ENCODE measurements at places on chromosomes 4 and X.

DNA sequence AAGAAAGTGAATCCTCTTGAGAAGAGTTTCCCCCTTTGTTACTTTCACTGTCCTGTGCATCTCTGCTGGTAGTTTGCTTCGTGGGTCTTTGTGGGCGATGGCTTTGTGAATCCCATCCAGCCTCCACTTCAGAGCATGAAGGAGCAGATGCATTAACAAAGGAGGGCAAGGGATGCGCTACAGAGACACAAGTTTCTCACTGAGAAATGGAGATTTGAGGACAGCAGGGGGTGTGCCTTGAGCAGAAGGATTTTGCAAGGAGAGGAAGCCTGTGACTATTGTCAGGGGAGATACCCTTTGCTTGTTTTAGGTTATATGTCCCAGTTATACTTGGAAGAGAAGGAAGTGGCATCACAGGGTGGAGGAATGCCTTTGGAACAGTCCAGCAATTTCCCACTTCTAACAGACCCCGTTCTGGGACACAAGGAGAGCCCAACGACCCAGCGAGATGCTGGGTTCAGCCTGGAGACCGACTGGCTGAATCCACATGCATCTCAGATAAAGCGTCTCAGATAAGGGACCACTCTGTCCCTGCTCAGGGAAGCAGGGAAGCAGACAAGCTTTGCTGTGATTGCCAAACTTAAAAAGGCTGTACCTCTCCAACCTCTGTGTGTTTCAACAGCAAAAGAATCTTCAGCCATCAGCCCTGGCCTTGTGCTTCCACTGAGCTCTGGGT is 314.6 kb upstream of the GATB start:
- no peak for DNase-seq

GRCh38 chrX:131792789-131793462 is 230.2 kb upstream of the STK26 start:
- DNase-seq = peak; percentile 32

GRCh38 chrX:10612215-10612614 is 8.2 kb downstream of the MID1 start:
- DNase-seq = no peak

GRCh38 chr4:62087706-62088105 is 887.6 kb downstream of the ADGRL3 start:
- no peak for DNase-seq

DNA sequence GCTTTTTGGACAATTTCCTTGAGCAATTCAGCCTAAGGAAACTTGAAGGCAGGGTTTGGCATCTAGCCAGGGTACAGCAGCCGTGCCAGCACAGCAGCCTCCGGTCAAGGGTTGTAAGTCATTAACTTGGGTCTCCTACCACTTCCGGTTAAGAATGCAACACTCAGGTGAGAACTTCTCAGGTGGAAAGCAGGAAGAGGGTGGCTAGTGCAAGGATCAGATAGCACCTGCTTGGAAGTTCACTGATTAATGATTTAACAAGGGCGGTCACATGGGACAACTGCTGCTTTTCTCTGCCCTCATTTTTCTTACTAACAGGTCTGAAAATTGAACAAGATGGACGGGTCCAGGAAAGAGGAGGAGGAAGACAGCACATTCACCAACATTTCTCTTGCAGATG is 30.1 kb upstream of the SCOC start:
- DNase-seq = no peak

DNA sequence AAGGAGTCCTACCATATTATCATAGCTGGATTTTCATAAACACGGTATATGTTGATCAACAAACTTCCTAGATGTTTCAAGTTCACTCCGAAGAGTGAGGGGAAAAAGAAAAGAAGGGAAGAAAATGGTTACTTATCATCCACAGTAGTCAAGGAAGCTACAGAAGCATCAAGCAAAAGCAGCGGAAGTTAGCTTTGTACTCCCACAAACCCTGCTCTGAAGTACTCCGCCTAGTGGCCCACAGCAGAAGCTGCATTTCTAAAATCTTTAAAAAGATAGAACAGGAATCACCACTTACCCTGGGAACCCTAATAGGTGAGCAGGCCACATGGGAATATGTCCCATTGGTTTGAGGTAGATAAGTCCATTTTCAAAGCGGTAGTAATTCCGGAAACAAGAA is 28.5 kb upstream of the FRG1 start:
- DNase-seq = no peak

DNA sequence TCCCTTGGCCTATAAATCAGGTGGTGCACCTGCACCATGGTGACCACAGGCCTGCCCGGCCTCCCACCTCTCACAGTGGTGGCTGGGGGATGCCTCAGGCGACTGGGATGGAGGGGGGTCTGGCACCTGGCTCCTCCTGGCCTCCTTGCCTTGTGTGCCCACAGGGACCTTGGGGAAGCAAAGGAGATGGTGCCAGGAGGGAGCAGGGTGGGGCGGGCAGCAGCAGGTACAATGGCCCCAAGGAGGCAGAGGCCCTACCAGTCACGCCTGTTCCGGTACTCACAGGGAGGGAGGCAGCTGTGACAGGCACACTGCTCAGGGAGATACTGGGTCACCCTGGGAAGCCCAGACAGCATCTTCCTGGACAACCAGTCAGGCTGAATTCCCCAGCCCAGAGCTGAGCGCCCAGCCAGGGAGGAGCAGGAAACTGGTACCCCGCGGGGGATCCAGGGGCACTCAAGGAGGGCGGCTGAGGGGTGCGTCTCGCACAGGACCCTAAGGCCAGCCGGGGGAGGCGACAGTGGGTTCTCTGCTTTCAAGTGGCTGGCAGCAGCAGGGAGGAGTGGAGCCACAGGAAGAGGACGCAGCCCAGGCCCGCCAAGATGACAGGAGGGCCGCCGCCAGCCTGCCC is 1.2 kb upstream of the TREX2 start:
- DNase-seq = no peak

- DNase-seq = no peak
These were observed 143.5 kb downstream of the CORIN start for GRCh38 chr4:47694322-47694721.

DNA sequence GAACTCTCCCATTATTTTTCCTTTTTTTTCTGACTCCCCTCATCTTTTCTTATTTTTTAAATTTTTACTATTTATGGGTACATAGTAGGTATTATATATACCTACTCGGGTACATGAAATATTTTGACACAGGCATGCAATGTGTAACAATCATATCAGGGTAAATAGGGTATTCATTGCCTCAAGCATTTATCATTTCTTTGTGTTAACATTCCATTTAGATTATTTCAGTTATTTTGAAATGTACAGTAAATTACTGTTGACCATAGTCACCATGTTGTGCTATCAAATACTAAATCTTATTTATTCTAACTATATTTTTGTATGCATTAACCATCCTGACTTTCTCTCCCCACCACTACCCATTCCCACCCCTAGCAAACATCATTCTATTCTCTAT is 33.8 kb upstream of the SLIT2 start:
- no peak for DNase-seq

DNA sequence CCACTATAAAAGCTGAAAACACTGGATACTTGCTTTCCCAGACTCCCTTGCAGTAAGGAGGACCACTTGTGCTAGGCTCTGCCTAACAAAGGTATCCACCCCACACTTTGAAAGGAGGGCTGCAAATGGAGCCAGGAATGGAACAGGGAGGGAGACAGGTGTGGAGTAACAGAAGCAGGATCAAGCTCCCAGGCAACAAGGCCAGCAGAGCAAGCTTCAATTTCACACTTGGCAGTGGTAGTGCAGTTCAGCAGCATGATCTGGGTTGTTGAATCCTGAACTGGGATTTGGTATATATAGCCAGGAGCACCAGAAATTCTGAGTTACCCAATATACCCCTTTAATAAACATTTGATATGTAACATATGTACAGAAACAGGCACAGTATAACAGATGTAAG is 9.8 kb downstream of the LAMP2 start:
- DNase-seq = no peak

GRCh38 chrX:103718120-103718519 is 7.4 kb downstream of the TMEM31 start:
- no peak for DNase-seq

- DNase-seq = no peak
These were observed 3.3 kb upstream of the PORCN start for GRCh38 chrX:48505481-48505880.

GRCh38 chrX:55028611-55029010 is 2.2 kb downstream of the ALAS2 start:
- no peak for DNase-seq

DNA sequence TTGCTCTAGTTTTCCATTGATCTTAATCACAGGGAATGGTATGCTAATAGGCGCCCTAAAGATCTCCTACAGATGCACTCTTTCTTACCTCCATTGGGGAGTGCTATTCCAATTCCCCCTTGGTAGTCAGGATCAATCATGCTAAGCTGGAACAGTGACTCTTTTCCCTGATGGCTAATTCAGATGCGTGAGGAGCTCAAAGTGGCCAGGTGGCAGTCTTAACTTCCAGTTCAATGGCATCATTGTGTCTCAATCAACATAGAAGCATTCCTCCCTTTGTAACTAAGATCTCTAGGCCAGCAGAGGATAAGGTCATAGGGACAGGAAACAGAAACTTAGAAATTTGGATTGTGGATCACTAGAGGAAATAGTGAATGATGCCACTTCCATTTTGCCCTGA is 216.8 kb downstream of the GRID2 start:
- DNase-seq = no peak

DNA sequence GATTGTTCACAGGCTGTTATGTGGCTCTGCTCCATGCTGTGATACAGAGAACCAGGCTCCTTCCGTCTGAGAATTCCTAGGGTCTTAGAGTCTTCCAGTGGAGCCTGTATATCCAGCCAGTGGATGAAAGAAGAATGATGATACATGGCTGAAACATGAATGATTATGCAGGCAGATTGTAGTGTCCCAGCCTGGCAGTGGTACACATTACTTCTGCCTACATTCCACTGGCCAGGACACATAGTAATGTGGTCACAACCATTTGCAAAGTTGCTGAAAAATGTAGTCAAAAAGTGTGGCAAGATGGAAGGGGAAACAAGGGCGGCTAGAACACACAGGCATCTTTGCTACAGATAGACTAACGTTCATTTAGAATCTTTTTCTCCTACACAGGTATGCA is 4.5 kb upstream of the GBA3 start:
- no peak for DNase-seq

- DNase-seq = no peak
These were observed 66.7 kb upstream of the PJA1 start for GRCh38 chrX:69231903-69232302.

- no peak for DNase-seq
These were observed 67.4 kb downstream of the IRF2 start for GRCh38 chr4:184406958-184407391.

GRCh38 chr4:123352240-123352945 is 44.2 kb upstream of the SPRY1 start:
- DNase-seq = no peak

DNA sequence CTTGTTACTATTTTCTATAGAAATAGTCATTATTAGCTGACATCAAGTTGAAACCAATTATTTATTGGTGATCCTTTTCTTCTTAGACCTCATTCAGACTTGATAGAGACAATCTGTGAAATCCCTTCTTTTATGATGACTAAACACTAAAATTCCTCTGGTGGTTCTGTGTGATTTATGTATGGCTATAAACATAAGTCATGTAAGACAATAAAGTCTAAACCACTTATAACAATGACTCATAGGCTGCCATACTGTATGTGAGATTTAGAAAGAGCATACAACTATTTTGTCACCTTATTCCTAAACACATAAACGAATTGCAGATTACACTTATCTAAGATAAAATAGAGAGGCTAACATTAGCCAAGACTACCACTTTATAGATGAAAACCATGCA is 101.1 kb upstream of the PRR32 start:
- no peak for DNase-seq

DNA sequence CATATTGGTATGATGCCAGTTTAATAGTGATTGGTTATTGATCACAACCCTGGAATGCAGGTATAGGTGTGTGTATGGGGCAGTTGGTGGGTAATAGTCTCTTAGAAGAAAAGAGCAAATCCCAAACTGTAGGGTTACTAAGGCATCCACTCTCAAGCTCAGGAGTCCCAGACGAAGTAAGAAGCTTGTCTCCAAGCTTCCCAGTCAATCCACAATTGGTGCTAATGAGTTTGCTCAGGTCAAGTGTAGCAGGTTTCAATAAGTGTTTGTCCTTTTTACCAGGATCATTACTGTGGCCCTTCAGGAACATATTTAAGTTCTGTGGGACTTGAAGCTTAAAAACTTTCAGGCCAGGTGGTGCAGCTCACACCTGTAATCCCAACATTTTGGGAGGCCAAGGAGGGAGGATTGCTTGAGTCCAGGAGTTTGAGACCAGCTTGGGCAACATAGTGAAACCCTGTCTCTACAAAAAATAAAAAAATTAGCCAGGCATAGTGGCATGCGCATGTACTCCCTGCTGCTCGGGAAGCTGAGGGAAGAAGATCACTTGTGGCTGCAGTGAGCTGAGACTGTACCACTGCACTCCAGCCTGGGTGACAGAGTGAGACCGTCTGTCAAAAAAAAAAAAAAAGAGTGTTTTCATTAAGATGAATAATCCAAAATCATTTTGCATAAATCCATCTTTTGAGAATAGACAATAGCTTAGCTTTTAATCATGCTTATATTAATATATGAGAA is 166.8 kb downstream of the UNC5C start:
- no peak for DNase-seq

GRCh38 chr4:7348946-7349900 is 85.5 kb downstream of the PSAPL1 start:
- DNase-seq = no peak

GRCh38 chr4:74968456-74969164 is 35.7 kb downstream of the PARM1 start:
- no peak for DNase-seq

DNA sequence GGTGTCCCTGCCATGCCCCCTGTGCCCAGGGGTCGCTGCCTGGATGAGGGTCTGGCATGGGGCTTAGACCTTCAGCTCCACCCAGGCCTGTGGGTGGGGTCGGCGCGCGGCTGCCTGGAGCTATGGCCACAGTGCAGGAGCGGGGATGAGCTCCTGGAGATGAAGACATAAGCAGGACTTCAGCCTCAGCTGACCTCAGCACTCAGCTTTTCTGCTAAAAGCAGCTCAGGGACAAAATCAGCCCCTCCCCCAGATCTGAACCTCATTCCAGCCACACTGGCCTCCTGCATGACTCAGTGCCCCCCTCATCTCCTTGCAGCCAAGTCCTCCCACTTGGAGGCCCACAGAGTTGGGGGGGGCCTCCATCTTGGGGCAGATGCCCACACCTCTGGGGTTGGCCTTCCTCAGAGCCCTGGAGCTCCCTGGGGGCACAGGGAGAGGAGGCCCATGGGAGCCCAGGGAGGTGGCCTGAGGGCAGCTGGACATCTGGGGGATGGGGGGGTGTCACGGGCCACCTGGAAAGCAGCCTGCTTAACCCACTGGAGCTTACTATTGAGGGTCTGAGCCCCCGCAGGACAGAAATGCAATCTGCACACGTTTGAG is 19.4 kb upstream of the CPLX1 start:
- no peak for DNase-seq

DNA sequence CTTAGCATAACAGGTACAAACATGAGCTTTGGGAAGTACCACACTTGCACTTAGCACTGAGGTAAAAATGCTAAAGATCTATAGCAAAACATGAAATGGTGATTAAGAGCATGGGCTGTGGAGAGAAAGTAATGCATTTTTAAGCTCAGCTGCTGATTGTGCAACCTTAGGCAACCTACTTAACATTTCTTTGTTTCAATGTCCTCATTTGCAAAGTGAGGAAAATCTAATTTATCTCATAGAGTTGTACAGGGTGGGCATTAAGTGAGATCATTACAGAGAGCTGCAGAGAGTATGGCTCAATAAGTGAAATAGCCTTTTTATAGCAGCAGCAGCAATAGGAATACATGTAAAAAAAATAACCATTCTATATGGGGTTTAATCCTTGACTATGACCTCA is 87.0 kb downstream of the PAK3 start:
- DNase-seq = no peak

GRCh38 chr4:172843192-172843591 is 325.4 kb upstream of the GALNT7 start:
- peak; percentile 66 for DNase-seq

Data from NCI-H1092 (cell line).